Stimulated activated CD4-positive, alpha-beta T cell treated with anti-CD3 and anti-CD28 coated beads, Interleukin-4, amount 100 ng/mL, for 1 hour (primary cell): ENCODE measurements at places on chromosomes 7 and 10.

DNA sequence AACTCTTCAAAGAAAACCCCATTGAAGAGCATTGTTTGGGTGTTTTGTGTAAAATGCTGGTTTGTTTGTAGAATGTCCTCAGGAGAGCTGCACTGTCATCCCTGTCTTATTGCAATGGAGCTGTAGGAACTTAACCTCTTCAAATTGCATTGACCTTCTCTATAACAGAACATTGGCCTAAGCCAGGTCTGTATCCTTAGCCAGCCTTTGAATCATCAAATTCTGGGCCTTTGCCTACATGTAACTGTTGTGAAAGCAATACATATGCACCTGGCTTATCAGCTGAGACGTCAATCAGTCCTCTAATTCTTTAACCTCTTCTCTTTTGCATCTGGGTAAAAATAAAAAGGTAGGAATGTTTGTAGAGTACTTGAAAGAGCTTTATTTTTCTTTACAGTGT, 196.0 kb downstream of the CSTF2T start:
- no peak for DNase-seq

- no peak for DNase-seq
Measured at GRCh38 chr10:117463545-117463920, 79.0 kb upstream of the EMX2 start.

- no peak for DNase-seq
Measured at GRCh38 chr7:77482015-77482414, 55.1 kb upstream of the PTPN12 start.

- no peak for DNase-seq
Measured at GRCh38 chr10:113316506-113316905, 236.3 kb upstream of the HABP2 start.

DNA sequence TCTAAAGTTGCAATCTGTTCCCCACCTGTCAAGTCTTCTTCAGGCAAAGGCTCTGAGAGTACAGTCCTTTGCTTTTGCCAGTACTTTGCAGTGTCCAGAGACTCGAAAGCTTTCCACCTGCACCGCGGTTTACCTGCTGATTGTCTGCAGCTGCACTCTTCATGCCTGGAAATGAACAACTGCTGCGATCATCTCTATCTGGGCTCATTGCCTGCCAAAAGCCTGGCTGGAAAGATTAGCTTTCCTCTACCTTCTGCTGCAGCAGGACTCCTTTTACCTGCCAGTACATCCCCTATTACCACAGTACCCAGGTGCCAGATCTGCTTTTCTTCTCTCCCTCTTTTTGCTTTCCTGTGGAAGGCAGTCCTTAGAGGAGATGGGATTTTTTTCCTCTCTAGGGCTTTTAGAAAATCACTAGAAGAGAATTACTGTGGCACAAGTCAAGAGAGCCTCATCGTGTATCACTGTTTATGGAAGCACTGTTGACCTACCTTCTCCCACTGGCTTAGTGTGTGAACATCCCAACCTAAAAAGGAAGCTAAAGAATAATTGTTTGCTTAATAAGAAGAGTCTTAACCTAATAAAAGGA, 2.2 kb downstream of the STRIP2 start:
- no peak for DNase-seq

- DNase-seq: no peak
Measured at GRCh38 chr7:135102372-135102771, 45.5 kb upstream of the TMEM140 start.

DNA sequence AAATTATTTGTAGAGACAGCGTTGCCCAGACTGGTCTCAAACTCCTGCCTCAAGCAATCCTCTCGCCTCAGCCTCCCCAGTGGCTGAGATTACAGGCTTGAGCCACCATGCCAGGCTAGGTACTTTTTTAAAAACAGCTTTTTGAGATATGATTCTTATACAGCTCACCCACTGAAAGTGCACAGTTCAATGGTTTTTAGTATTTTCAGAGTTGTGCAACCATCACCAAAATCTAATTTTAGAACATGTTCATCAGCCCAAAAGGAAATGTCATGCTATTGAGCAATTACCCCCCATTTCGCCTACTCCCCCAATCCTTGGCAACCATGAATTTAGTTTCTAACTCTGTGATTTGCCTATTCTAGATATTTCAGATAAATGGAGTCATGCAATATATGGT, 73.7 kb downstream of the EVX1 start:
- no peak for DNase-seq

DNA sequence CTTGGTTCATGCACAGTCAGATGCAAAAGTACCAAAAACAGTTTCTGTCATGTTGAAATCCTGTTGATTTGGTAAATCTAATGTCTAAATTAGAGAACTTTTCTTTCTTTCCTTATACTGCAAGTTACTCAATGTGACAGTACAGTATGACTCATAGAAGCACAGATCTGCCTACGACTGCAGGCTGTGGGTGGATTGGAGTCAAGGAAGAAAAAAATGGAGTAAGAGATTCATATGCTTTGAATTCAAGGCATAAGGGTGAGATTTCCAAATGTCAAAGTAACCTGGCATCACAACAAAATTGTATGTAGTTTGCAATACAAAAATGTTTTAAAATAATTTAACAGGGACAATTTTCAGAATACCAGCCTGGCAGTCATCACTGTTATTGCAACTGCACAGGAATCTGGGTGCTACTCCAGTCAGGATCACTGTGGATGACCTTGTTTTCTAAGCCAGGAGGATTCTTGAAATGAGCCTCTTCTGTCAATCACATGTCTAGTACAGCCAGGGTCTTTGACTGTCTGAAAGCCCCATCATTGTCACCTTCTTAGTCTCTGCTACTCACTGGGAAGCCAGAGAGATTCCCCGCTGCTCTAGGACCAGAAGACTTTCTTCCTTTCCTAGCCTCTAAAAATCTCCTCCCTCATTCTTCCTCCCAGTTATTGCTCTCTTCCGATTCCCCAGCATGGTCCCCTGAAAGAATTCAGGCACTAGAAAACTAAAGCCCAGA, 83.6 kb downstream of the CD36 start:
- DNase-seq: no peak

DNA sequence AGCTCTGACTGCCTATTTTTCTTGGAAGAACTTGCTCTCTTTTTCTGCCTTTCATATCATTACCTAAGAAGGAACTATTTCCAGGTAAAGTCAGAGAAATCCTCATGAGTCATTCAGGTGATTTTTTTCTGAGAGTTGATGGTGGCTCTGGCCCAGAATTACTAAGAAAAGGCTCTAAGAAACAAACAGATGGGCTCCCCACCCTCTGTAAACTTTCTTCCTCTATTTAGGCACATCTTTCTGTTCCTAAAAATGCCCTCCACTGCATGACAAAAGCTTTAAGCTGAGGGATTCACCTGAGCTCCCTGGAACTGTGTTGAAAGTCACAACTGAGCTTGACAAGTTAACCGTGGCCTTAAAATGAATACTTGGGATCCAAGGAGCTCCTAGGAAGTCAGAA, 1.6 kb downstream of the OLAH start:
- no peak for DNase-seq

GRCh38 chr10:11594589-11595394, 16.7 kb downstream of the USP6NL start:
- DNase-seq: no peak

DNA sequence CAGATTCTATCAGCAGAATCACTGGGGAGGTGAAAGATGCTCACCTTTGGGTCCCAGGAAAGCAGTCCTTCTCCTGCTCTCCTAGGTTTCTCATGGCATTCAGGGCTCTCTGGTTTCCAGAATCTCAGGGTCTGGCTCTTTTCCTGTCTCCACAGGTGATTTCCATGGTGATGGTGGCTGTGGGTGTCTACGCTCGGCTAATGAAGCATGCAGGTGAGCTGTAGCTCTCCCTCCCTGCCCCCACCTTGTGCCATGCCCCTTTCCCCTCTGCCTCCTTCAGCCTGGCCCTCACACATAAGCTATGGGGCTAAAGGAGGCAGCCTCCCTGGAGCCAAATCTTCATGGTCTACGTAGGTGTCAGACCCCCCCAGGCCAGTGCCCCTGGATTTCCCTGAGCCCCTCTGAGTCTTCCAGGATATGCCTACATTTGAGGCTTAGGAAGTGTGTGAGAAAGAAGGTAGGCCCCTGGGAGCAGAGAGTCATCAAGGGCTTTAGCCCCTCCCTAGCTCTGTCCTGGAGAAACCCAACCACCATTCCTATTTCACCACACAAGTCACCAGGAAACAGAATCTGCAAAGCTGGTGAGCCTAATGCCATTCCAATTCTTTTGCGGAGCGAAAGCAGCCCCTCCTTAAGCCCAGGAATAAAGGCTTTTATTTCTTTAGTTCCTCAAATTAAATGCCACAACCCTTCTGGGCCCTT, 17.2 kb downstream of the TSPAN33 start:
- no peak for DNase-seq

DNA sequence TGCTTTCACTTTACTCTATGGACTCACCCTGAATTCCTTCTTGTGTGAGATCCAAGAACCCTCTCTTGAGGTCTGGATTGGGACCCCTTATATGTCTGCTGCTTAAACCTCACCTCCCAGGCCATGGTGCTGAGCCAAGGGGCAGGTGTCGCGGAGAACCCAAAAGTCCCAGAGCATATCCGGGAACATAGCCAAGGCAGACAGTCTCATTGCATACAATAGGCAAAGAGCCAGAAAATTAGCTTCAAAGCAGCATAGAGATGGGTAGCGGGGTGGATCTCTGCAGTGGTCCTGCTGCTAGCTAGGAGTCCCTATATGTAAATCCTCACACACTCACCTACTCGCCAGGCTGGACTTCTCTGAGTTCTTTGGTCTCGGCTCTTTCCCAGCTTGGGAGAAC, 5.5 kb downstream of the CCL24 start:
- DNase-seq: no peak

- no peak for DNase-seq
Measured at GRCh38 chr10:10617686-10618085, 400.0 kb upstream of the CELF2 start.

GRCh38 chr7:17952387-17952786, 12.1 kb upstream of the SNX13 start:
- no peak for DNase-seq

DNA sequence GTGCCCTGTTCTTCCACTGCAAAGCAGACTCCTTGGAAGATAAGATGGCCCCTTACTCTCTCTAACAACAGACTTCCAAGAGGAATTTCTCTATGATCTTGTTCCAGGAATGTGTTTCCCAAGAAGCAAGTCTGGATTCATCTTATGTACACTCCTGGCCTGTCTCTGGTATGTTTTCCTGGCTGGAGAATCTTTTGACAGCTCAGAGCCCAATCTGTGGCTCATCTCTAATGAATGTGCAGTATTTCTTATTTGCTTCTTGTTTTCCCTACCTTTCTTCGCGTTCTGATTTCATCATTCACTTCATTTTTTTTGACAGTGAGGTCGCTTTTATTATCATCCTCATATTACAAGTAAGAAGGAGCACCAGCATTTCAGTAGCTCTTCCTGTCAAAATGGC, 53.0 kb upstream of the PITRM1 start:
- no peak for DNase-seq

- no peak for DNase-seq
Measured at GRCh38 chr10:61016630-61017029, 72.6 kb upstream of the RHOBTB1 start.

- DNase-seq: no peak
Measured at GRCh38 chr7:73418113-73418703, 15.4 kb upstream of the FZD9 start.

- no peak for DNase-seq
Measured at GRCh38 chr7:151416941-151417315, 7.1 kb upstream of the WDR86 start.

GRCh38 chr7:138835087-138835486, 37.1 kb upstream of the ATP6V0A4 start:
- no peak for DNase-seq

DNA sequence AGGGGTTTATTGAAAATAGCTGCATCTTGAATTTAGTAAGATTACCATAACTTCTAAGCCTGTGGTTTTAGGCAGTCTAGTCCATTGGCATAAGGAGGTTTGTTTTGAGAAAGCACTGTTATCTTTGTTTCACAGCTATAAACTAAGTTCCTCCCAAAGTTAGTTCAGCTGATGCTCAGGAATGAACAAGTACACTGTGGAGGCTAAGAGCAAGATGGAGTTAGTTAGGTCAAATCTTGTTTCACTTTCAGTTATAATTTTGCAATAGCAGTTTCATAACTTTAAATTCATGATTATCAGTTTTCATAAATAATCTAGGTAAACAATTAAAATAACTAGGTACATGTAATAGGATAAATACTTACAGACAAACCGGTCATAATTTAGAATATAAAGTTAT, 15.4 kb downstream of the SEC61G start:
- no peak for DNase-seq

DNA sequence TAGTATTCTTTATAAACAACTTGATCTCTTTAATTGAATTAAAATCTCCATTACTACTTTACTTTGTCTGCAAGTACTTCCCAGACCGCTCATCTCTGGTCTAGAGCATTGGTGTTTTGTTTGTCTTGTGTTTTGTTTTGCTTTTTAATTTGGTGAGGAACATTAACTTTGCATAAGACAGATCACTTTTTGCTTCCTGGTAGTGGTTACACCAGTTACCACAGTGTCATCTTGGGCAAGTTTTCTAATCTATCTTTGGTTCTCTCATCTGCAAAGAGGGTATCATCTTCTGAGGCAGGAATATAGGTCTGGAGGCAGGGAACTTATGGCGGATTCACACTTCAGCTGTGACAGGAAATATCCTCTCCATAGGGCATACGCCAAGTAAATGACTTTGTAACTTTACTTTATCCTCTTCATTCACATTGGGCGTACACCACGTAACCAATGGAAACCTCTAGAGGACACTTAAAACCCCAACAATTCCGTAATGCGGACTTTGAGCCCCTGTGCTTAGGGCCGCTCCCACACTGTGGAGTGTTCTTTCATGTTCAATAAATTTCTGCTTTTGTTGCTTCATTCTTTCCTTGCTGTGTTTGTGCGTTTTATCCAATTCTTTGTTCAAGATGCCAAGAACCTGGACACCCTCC, 83.2 kb upstream of the JAZF1 start:
- no peak for DNase-seq

DNA sequence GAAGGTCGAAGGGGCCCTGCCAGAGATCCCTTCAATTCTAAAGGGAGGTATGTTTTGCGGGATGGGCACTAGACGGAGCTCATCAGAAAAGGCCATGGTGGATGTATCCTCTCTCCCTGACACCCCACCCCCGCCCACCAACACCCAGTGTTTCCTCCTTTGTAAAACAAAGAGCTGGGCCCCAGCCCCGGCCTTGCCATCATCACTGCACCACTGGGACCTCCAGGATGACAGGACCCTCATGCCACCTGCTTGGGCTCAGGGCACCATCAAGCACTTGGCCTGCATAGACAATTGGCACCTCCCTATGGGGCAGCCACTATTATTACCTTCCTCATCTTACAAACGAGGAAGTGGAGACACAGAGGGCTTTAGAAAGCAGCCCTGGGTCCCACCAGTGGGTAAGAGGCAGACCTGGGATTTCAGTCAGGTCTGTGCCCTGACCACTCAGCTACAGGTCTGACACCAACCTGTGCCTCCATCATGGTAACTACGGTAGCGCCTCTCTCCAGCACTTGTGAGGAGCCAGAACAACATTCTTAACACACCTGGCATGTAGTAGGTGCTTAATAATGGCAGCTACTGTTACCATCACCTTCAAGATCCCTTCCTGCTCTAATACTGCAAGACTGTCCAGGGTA, 2.0 kb downstream of the CALML3 start:
- no peak for DNase-seq

GRCh38 chr10:16754765-16755164, 62.5 kb downstream of the RSU1 start:
- DNase-seq: no peak

GRCh38 chr7:112896026-112896601, 105.9 kb upstream of the TMEM168 start:
- no peak for DNase-seq
